ENCODE measurements at places on chromosomes 12 and 14.

DNA sequence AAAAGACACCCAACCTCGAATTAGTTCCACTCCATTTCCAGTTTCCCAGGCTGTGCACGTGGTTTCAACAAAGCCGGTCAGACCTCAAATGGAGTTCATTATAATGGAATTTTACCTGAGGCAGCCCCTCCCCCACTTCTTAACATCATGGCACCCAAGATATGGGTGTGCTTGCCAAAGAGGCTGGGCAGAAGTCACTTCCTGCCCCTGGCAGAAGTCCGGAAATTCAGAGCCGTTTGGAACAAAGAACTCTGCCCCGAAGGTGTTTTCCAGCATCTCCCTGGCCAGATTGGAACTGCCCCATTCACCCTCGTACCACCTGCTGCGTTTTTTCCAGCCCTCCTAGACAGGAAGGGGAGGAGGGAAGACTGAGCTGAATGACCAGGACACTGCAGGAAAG lies 8.2 kb downstream of the VDR start:
- DNase-seq, result no peak

DNA sequence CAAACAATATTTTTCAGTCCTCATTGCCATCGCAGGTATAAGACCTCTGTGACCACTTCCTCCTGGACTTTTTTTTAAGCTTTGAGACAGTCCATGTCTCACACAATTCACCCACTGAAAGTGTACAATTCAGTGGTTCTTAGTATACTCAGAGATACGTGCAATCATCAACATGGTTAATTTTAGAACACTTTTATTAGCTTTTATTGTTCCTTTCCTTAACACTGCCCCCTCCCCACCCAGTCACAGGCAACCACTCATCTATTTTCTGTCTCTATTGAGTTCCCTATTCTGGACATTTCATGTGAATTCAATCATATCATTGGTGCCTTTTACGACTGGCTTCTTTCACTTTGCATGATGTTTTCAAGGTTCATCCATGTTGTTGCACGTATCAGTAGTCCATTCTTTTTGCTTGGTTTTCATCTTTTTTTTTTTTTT lies 16.2 kb downstream of the NCKAP5L start:
- DNase-seq, result no peak

DNA sequence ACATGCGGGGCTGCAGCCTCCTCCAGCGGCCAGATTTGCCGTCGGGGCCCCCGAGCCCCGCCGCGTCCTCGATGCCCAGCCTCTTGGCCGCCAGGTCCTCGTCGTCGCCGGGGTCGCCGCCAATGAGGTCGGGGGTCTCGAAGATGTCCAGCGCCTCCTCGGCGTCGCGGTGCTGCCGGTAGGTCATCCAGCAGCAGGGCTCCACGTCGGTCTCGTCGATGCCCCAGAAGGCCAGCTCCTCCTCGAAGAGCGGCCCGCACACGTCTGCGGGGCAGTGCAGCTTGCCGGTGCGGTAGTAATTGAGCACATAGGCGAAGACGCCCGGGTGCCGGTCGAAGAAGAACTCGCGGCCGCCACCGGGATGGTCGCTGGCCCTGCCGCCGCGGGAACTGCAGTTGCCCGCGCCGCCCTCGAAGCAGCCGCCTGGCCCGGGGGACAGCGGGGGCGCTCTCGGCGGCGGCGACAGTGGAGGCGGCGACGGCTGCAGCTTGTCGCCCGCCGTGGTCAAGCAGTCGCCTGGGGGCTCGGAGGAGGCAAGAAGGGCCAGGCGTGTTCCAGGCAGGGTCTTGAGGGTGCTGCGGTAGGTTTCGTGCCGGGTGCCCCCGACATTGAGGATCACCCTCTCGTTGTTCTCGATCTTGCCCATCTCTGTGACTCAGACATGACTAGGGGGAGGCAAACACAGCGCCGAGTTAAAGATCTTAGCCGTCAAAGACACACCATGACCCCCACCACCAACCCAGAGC lies 2.1 kb downstream of the KCNC2 start:
- no peak for DNase-seq

DNA sequence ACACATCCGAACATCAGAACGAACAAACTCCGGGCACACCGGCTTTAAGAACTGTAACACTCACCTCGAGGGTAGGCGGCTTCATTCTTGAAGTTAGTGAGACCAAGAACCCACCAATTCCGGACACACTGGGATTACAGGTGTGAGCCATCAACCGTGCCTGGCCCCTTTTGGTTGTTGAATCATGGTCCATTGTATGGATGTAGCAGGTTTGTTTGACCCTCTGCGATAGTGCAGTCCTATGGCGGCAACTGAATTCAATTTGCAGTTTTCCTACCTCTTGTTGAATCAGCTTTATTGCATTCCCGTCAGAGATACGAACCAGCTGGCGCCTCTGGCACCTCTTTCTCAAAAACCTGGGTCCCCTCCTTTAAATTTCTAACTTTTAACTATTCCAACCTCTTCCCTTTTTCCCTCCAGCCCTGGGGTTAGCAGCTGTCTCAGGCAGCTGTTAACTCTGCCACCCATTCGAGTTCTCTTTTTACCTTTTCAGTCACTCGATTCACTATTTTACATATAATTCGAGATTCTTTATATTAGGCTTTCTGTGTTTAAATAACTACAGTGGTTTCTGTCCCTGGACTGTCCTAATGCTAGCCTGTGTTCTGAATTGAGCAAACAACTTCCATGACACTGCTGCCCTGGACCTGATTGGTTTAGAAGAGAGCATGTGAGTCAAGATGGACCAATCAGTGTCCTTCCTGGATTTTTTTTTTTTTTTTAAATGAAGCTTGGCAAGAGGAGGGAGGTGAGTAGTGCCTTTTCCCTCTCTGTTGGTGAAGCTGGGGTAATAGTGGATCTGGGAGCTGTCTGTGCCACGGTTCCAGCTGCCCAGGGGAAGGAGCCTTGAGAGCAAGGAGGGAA lies 261.5 kb downstream of the PCNX1 start:
- no peak for DNase-seq

DNA sequence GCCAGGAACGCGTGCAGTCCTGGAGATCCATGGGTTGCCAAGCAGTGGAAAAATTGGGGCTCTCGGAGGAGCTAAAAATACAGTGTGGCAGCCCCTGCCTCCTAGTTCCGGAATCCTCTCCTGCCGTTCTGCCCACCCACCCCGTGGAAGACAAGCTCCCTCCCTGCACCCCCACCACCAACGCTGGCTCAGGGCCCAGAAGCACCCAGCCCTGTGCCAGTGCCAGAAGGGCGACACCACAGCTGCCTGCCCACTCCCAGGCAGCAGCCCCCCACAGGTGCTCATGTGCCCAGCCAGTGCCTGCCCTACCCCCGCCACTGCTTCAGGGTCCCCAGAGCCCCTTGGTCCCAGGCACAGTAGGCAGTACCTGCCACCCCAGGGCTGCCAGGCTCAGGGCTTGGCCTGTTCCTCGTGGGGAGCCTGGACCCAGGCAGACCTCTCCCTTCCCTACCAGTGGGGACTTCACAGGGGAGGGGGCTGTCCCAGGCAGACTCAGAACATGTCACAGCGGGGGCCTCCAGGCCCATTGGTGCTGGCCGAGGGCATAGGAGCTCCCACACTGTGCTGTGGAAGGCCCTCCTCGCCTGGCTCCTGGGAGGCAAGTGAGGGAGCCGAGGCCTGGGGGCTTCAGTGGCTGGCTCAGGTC lies 7.4 kb downstream of the INF2 start:
- no peak for DNase-seq

- DNase-seq, result peak; percentile 70
These were observed 198.3 kb upstream of the CPNE8 start for GRCh38 chr12:39103552-39104165.

All from AG08395 (cell line).